ENCODE measurements at places on chromosomes 5 and 9. TPM values are rescaled to one million over a fixed set of nuclear protein-coding genes. Genes with fewer than 3 reads are reported as not detected.

Gene SGCD
- 9.2 TPM for total RNA-seq

Gene FAM151B
- 2.6 TPM for total RNA-seq

Gene ACOT12
- total RNA-seq, result not detected

Gene PDGFRB
- 378 TPM for total RNA-seq

Gene IL3
- total RNA-seq, result not detected

Gene PCDHA5
- total RNA-seq, result 2.3 TPM

Gene MSX2
- total RNA-seq, result 7.5 TPM

Gene FAM170A
- not detected for total RNA-seq

Gene GPRIN1
- not detected for total RNA-seq

Gene C9orf153
- 1.8 TPM for total RNA-seq

Gene SLU7
- total RNA-seq, result 34.6 TPM

Gene CTSV
- not detected for total RNA-seq

Gene WNT8A
- total RNA-seq, result not detected

Gene AQP3
- total RNA-seq, result 5.8 TPM

Gene IFNA13
- not detected for total RNA-seq

Gene ACSL6
- not detected for total RNA-seq

Gene LSM11
- 7.9 TPM for total RNA-seq

Gene KIF4B
- total RNA-seq, result not detected

Gene SLC6A3
- 0.15 TPM for total RNA-seq

Gene GARNL3
- total RNA-seq, result 79.7 TPM

Gene ABCA1
- 26.2 TPM for total RNA-seq

Gene TIGD6
- 1.2 TPM for total RNA-seq

Gene OR1Q1
- not detected for total RNA-seq

Gene DAB2
- total RNA-seq, result 23.1 TPM

Gene ANGPTL2
- 27.5 TPM for total RNA-seq

Gene MLANA
- not detected for total RNA-seq

Gene AJM1
- 3.6 TPM for total RNA-seq

Gene C9
- total RNA-seq, result not detected

Gene SARDH
- total RNA-seq, result not detected

Gene EIF4E1B
- total RNA-seq, result not detected

Gene C5orf24
- 45.3 TPM for total RNA-seq

Gene PCDHGB1
- total RNA-seq, result 4.4 TPM

All from uterus (tissue), 4 donors.